ENCODE measurements at places on chromosomes 16 and 17. TPM values are rescaled to one million over a fixed set of nuclear protein-coding genes. Genes with fewer than 3 reads are reported as not detected.
A peak's percentile ranks its signal among the peaks of the same experiment; 100 is the strongest.

GRCh38 chr16:10578474-10579316 lies 1.7 kb downstream of the EMP2 start:
- no peak for DNase-seq
- peaks cover 38% of the 10 kb centered on the region for H3K4me1 ChIP-seq
- H3K27ac ChIP-seq = no peak overlapping the region
- no peaks in the 10 kb centered on the region for H3K36me3 ChIP-seq
- H3K4me3 ChIP-seq = no peak overlapping the region

DNA sequence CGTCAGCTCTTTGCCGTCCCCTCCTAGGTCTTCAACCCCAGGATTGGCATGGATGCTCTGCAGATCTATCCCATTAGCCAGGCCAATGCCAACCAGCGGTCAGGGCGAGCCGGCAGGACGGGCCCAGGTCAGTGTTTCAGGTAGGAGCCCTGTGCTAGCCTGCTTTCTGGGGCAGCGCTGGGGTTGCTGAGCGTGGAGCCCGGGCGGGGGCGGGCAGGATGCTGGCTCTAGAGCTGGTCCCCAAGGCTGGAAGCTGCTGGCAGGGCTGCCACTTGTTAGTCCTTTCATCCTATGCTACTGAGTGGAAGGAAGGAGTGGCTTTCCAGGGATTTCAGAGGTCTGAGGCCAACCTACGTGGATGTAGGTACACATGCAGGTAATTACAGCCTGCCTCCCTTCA lies 12.3 kb downstream of the DHX38 start:
- no peak for DNase-seq
- no peak overlapping the region for H3K27ac ChIP-seq
- peaks cover 64% of the 10 kb centered on the region for H3K36me3 ChIP-seq
- no peaks in the 10 kb centered on the region for H3K27me3 ChIP-seq
- H3K4me1 ChIP-seq = no peaks in the 10 kb centered on the region

DNA sequence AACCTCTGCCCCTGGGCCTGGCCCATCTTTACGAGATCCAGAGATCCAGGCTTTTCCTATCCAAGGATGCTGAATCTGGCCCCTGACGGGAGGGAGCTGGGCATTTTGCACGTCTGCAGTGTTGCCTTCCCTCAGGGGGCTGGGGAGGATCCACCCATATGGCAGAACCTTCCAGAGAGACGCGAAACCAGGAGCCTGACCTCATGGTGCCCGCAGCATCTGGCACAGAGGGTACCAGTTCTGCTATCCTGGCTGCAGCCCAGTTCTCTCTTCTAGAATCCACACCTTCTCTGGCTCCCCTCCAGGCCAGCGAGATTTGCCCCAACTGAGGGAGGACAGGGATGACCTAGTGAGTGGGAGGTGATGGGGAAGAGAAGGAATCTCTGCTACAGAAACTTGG lies 20.5 kb upstream of the ZNF652 start:
- no peak overlapping the region for H3K4me3 ChIP-seq
- H3K27me3 ChIP-seq = no peaks in the 10 kb centered on the region
- no peaks in the 10 kb centered on the region for H3K4me1 ChIP-seq
- H3K27ac ChIP-seq = no peak overlapping the region
- no peak for DNase-seq

GRCh38 chr16:87447323-87447722 lies 45.5 kb downstream of the ZCCHC14 start:
- no peaks in the 10 kb centered on the region for H3K4me1 ChIP-seq
- no peak overlapping the region for H3K4me3 ChIP-seq
- peaks cover 17% of the 10 kb centered on the region for H3K36me3 ChIP-seq
- H3K27me3 ChIP-seq = no peaks in the 10 kb centered on the region
- DNase-seq = no peak

GRCh38 chr17:83080858-83081683 lies 1.7 kb downstream of the METRNL start:
- DNase-seq = no peak
- H3K36me3 ChIP-seq = peaks cover 5% of the 10 kb centered on the region
- no peaks in the 10 kb centered on the region for H3K27me3 ChIP-seq

DNA sequence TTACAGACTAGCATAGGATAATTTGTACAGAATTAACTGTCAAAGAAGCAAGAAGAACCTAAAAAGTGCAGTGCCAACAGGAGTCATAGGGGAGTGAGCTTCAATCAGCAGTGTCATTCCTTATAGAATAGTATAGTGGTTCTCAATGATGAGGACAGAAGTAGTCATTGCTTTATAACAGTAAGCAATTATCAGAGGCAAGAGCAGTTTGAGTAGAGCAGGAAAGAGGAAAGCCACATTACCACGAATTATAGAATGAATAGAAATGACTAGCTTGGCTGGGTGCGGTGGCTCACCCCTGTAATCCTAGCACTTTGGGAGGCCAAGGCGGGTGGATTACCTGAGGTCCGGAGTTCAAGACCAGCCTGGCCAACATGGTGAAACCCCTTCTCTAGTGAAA lies 209.7 kb upstream of the TBX2 start:
- no peak overlapping the region for H3K27ac ChIP-seq
- no peaks in the 10 kb centered on the region for H3K36me3 ChIP-seq
- H3K27me3 ChIP-seq = no peaks in the 10 kb centered on the region
- no peaks in the 10 kb centered on the region for H3K4me1 ChIP-seq
- DNase-seq = no peak
- no peak overlapping the region for H3K4me3 ChIP-seq

GRCh38 chr17:33028778-33029177 lies 37.1 kb downstream of the SPACA3 start:
- no peak for DNase-seq
- no peaks in the 10 kb centered on the region for H3K36me3 ChIP-seq
- no peaks in the 10 kb centered on the region for H3K4me1 ChIP-seq
- no peak overlapping the region for H3K27ac ChIP-seq

GRCh38 chr16:17861981-17862479 lies 391.3 kb upstream of the XYLT1 start:
- no peak overlapping the region for H3K4me3 ChIP-seq
- no peak overlapping the region for H3K27ac ChIP-seq
- H3K36me3 ChIP-seq = no peaks in the 10 kb centered on the region
- H3K4me1 ChIP-seq = no peaks in the 10 kb centered on the region
- peaks cover 25% of the 10 kb centered on the region for H3K27me3 ChIP-seq

- DNase-seq = no peak
- peaks cover 2% of the 10 kb centered on the region for H3K4me1 ChIP-seq
- no peak overlapping the region for H3K4me3 ChIP-seq
- no peak overlapping the region for H3K27ac ChIP-seq
Measured at GRCh38 chr17:75386430-75386829, 19.0 kb downstream of the GRB2 start.

DNA sequence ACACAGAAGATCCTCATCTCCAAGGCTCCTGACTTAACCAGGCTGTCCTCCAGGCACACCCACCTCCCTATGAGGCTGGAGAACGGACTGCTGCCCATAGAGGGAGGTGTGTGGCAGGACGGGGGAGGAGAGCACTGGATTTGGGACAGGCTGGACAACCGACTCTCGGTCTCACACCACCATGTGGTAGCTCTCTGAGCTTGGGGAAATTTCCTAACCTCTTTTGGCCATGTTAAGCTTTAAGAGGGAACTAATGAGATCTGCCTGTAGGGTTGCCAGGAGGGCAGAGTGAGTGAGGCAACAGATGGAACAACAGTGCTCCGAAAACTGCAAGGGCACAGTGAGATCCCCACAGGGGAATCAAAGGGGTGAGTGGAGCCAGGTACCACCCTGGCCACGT lies 32.7 kb downstream of the RHBDL3 start:
- H3K27me3 ChIP-seq = no peaks in the 10 kb centered on the region
- no peak for DNase-seq
- H3K27ac ChIP-seq = no peak overlapping the region
- H3K4me3 ChIP-seq = no peak overlapping the region
- no peaks in the 10 kb centered on the region for H3K36me3 ChIP-seq
- no peaks in the 10 kb centered on the region for H3K4me1 ChIP-seq

DNA sequence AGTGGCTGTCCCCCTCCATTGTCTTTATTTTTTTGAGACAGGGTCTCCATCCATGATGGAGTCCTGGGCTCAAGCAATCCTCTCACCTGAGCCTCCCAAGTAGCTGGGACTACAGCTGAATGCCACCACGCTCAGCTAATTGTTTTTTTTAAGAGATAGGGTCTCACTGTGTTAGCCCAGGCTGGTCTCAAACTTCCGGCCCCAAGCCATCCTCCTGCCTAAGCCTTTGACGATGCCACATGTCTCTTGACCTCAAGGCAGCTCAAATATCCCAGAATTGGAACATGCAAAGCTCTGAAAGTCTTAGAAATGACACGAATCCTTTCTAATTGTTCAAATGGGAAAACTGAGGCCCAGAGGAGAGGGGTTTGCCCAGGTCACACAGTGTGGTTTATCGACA lies 75.4 kb upstream of the ZNF423 start:
- no peak overlapping the region for H3K4me3 ChIP-seq
- no peaks in the 10 kb centered on the region for H3K4me1 ChIP-seq
- DNase-seq = no peak
- H3K27ac ChIP-seq = no peak overlapping the region
- no peaks in the 10 kb centered on the region for H3K36me3 ChIP-seq

- H3K4me3 ChIP-seq = no peak overlapping the region
- no peak for DNase-seq
- no peaks in the 10 kb centered on the region for H3K4me1 ChIP-seq
Measured at GRCh38 chr17:16313139-16314090, 39.9 kb downstream of the CENPV start.

- no peak overlapping the region for H3K4me3 ChIP-seq
- no peak overlapping the region for H3K27ac ChIP-seq
- no peaks in the 10 kb centered on the region for H3K4me1 ChIP-seq
- H3K36me3 ChIP-seq = no peaks in the 10 kb centered on the region
Measured at GRCh38 chr17:73369111-73369521, 57.3 kb upstream of the CDC42EP4 start.

DNA sequence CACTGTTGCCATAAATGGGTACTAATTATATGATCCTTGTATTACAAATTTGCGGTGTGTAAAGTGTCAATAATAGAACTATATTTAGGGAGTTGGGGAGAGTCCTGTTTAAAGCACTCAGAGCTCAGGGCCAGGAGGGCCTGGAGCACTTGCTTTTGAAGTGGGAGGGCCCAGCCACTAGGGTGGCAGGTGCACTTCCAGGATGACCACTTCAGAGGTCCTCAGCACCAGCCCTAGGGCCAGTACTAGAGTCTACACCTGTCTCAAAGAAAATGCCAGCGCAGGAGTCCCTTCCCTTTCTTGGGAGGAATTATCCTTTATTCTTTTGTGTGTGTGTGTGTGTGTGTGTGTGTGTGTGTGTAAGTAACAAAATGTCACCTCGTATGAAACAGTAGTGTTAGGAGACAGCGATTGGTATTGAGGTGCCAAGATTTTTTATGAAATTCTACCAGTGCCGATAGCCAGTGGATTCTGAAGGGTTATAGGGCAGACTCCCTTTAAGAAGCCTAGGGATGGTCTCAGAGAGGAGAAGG lies 31.9 kb downstream of the MYO18A start:
- no peak for DNase-seq
- H3K4me1 ChIP-seq = peaks cover 93% of the 10 kb centered on the region
- H3K27me3 ChIP-seq = no peaks in the 10 kb centered on the region
- peak overlapping the region; percentile 33 for H3K4me3 ChIP-seq

DNA sequence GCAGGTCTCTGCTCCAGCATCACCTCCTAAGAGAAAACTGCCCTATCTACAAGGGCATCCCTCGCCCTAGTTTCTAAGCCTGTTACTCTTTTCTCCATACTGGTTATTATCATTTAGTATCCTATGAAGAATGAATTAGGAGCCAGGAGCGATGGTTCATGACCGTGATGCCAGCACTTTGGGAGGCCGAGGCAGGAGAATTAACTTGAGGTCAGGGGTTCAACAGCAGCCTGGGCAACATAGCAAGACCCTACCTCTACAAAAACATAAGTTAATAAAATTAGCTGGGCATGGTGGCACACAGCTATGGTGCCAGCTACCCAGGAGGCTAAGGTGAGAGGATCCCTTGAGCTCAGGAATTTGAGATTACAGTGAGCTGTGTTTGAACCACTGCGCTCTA lies 7.2 kb downstream of the EARS2 start:
- no peak overlapping the region for H3K27ac ChIP-seq
- no peak overlapping the region for H3K4me3 ChIP-seq
- no peaks in the 10 kb centered on the region for H3K4me1 ChIP-seq
- no peak for DNase-seq

DNA sequence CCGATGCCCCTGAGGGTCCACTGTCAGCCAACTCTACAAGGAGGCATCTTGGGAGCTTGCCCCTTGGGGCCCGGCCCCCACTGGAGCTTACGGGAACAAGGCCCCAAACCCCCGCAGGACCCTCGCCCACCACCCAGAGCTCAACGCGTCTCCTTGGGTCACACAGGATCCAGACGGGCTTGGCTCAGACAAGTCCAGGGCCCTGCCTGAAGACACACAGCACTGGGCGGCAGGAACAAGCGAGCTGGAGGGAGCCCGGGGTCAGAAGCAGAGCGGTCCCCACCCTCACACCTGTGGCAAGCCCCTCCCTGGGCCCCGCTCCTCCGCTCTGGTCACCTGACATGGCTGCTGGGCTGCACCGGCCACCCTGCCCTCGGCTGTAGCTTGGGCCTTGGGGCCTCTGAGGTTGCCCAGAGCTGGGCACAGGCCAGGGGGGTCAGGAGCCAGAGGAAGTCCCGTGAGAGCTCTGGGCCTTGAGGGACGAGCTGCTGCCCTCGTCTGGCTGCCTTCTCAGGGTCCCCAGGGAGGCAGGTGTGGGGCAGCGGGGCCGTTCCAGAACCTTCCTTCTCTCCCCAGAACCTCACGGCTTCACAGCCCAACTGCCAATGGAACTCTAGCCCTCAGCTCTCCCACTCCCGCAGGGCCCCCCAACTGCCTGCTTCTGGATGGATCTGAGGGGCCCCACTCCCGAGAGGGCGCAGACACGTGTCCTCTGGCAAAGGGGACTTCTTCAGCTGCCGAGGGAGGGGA lies at the start of gene CCDC154:
TSS of gene CCDC154 (minus strand) at position 577 of the 750 bp plus-strand sequence. CDS start at position 343, 234 bp downstream.
- H3K27ac ChIP-seq = no peak within 1 kb of the TSS
- no peak for DNase-seq
- no peak within 1 kb of the TSS for H3K4me3 ChIP-seq
- no peaks in the 10 kb centered on the region for H3K36me3 ChIP-seq
- no peaks in the 10 kb centered on the region for H3K27me3 ChIP-seq

- no peaks in the 10 kb centered on the region for H3K27me3 ChIP-seq
- no peaks in the 10 kb centered on the region for H3K4me1 ChIP-seq
- no peak overlapping the region for H3K27ac ChIP-seq
Measured at GRCh38 chr16:17407321-17407720, 63.4 kb downstream of the XYLT1 start.

DNA sequence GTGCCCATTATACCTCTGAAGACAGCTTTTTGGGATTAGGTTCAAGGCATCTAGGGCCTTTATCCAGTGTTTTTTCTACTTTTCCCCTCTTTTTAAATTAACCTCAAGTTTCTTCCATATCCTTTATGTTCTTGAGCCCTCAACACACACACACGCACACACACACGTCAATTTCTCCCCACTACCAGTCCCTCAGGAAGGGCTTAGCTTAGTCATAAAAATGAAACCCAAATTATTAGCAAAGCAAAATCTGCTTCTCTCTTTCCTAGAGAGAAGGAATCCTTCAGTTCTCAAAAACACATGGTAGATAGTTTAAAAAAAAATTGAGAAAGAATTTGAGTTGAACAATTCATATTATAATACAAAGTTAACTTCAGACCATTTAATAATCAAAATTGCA lies 401.1 kb downstream of the XYLT1 start:
- no peaks in the 10 kb centered on the region for H3K36me3 ChIP-seq
- no peak overlapping the region for H3K27ac ChIP-seq
- no peaks in the 10 kb centered on the region for H3K4me1 ChIP-seq
- H3K27me3 ChIP-seq = peaks cover 17% of the 10 kb centered on the region

SLC6A4 gene
- 0.30 TPM for total RNA-seq

SMTNL2 gene
- total RNA-seq = 2.3 TPM

ITGB4 gene
- 568 TPM for total RNA-seq

TBC1D3I gene
- total RNA-seq = 0.17 TPM

PSMD12 gene
- total RNA-seq = 115 TPM

GJC1 gene
- total RNA-seq = 62.4 TPM

MVD gene
- 119 TPM for total RNA-seq

NME1 gene
- total RNA-seq = 510 TPM

TBC1D26 gene
- total RNA-seq = 1.1 TPM
